ENCODE measurements at places on chromosomes 2 and 18.

GRCh38 chr2:120669121-120669952 lies 66.3 kb upstream of the GLI2 start:
- no peak for DNase-seq

DNA sequence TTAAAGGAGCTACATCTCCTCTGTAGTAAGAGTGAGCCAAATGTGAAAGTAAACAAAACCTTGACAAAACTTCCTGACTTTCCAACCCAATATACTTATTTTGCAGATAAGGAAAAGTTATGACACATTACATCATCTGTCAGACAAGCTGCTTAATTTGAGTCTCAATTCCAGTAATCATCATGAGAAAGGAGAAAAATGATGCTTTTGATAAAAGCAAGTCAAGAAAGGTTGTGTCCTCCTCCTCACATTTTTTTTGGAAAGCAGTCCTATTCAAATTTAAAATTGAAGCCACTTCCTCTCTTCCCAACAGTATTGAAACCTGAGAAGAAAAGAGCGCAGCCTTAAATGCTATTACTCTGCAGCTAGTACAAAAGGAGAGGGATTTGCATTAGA lies 519.6 kb downstream of the LRP1B start:
- DNase-seq: no peak

GRCh38 chr2:50648041-50648700 lies 383.8 kb downstream of the NRXN1 start:
- DNase-seq: no peak

DNA sequence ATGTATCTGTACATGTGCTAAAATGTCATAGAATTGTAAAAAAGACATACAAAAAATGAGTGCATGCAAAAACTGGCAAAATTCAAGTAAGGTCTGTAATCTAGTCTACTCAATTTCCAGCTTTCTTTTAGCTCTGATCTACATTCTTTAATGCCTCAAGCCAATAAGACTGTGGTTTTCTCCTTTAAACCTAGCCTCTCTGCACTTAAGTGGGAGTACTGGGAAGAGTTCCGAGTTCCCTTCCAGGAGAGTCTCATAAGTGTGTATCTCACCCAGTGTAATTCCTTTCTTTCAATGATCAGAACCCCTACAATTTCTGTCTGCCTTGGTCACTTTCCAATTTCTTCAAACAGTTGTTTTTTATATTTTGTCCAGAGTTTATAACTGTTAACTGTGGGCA lies 150.1 kb downstream of the PTRHD1 start:
- DNase-seq: no peak

DNA sequence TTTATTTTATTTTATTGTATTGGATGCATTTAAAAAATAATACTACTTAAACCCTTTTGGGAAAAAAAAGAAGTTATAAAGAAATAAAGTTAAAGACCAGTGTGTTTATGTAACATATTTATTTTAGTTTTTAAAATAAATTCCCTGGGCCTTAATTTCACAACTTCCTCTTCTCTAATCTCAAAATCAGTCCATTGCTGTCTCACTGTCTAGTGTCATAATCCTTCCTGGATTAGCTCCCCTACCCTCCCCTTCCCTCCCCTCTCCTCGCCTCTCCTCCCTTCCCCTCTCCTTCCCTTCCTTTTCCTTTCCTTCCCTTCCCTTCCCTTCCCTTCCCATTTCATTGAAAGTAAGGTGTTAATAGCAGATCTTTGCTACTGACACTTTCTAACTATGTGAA lies 40.3 kb upstream of the ZEB2 start:
- no peak for DNase-seq

GRCh38 chr2:201696151-201696659 lies 2.2 kb downstream of the MPP4 start:
- no peak for DNase-seq

- DNase-seq: no peak
Measured at GRCh38 chr18:44856157-44856556, 175.5 kb downstream of the SETBP1 start.

DNA sequence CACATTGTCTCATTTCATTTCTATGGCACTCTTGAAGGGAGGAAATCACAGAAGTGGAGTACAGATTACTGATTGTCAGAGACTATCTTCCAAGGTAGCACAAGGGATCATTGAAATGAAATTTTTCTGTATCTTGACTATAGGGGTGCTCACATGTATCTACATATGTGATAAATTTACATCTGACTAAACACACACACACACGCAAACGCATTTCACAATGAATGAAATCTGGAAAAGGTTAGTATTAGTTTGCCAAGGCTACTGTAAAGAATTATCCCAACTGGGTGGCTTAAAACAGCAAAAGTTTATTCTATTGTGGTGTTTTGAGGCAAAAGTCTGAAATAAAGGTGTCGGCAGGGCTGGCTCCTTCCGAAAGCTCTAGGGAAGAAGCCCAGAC lies 144.6 kb downstream of the SH3BP4 start:
- DNase-seq: no peak

DNA sequence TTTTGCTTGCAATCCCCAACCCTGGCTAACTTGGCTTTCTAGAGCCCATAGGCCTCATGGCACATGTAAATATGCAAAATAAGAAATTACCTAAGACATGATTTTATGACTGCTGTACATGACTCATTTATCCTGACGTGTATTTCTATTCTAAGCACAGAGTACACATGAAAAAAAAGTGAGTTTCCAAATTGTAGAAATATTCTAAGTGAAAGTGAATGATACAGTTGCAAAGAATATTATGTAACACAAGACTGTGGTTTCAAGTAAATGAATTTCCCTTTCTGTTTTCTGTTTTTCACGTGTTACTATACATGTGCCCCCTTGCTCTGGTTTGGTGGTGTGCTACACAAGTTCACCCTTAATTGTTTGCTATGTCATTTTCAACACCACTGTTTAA lies 162.4 kb downstream of the LRP1B start:
- no peak for DNase-seq

- no peak for DNase-seq
Measured at GRCh38 chr2:15682354-15682753, 90.7 kb downstream of the DDX1 start.

DNA sequence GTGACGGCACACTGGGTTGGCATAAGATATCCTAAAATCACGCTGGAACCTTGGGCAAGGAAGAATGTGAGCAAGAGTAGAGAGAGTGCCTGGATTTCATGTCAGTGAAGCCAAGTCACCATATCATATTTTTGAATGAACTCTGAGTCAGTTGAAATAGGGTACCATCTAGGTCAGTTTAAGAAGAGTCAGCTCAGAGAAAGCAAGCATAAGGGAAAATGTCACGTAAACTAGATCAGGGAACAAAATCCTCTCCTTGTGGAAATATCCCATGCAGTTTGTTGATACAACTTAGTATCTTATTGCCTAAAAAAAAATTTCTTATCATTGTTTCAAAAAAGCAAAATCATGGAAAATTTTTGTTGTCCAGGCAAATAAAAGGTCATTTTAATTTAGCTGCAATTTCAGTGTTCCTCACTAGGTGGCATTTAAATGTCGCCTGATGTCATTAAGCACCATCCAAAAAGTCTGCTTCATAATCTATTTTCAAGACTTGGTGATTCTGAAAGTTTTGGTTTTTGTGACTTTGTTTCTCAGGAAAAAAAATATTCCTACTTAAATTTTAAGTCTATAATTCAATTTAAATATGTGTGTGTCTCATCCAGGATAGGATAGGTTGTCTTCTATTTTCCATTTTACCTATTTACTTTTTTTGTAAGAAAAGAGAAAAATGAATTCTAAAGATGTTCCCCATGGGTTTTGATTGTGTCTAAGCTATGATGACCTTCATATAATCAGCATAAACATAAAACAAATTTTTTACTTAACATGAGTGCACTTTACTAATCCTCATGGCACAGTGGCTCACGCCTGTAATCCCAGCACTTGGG lies 19.6 kb downstream of the RSAD2 start:
- no peak for DNase-seq

- DNase-seq: no peak
Measured at GRCh38 chr2:160940699-160941098, 219.5 kb upstream of the TANK start.

DNA sequence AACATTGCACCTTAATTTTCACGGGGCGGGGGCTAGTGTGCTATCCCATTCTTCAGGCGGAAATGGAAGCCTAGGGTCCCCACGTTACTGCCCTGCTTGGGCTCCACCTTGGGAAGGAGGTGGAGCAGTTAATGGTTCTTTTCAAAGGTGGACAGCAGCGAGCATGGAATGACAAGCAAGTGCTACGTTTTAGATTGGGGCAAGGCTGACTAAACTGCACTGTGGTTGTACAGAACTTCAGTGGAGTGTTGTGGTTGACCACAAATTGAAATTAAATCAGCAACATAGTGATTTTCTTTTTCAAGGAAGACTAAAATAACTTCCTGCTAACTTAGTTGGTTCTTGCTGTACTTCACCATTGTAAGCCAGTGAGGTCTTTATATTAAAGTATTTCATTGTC lies 47.0 kb downstream of the CHRNA1 start:
- DNase-seq: peak; percentile 29

DNA sequence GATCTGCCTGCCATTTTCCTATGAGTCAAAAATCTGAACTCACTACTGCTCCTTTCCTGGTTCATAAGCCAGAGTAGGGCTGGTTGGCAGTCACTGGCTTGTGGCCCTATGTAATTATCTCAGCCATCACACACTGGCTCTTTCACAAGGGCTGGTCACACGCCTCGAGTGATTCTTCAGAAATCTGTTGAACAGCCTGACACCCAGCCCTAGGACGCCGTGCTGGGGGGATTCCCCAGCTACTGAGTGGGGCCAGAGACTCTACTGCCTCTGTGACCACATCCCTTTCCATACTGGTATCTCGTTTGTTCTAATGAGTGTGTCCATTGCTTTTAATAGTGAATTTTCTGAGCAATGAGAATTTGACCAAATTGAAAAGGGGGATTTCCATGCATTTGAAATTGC lies 45.8 kb upstream of the RBM44 start:
- DNase-seq: no peak

GRCh38 chr18:61943175-61943964 lies 50.6 kb upstream of the RNF152 start:
- DNase-seq: no peak

DNA sequence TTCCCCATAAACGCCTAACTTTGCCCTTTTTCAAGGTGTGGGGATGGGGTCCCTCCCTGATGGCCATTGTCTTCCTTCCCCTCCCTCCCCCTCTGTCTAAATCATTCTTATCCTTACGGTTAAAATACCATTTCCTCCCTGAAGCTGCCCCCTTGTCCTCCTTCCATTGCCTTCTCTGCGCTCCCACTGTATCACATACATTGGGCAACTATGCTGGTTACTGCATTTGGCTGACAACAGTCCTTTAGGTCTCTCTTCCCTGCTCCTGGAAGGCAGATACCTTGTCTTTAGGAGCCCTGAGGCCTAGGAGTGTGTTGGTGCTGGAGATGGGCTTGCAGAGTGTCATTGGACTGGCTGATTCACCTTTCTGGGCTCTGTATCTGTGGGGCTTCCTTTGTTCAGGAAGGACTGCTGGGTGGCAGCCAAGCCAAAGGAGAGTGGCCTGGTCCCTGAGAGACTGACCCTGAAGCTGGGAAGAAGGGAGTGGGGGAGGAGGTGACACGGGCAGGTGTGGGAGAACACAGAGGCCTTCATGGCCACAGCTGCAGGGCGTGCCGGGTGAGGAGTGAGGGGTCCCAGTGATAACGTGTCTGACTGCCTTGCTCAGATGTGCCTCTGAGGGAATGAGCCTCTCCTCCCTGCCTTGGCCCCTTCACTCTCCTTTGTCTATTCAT lies 2.2 kb downstream of the WNT6 start:
- no peak for DNase-seq

DNA sequence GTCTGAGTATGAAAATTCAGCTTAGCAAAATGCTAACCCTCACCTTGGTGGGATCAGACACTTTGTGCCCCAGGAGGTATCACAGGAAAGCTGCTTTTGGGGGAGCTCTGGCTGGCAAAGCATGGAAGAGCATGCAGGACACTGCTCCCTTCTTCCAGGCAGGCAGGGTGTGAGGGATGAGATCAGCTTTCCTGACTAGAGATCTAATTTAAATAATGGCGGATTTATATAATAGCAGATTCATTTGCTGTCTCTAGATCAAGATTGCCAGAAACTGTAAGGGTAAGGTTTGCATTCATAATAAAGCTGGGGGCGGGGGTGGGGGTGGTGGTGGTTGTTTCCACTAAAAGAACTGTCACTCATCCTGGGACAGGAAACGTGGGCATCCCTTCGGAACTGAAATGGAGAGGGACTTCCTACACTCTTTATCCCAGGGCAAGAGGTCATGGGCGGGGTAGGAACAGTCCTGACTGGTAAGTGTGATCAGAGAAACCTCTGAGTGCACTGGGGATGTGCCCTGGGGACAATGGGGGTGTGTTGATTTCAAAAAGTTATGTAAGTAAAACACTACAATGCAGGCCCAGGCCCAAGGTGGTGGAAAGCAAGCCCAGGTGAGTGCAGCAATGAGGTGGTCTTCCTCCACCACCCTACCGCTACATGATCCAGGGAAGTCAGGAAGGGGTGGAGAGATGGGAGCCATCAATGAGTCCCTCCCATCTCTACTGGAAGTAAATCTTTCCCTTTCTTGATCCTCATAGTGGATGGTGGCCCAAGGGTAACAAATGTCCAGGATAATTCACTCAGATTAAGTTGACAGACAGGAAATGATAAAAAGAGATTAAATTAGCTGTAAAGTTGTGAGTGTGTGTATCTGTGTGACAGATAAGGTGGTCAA lies 171.4 kb upstream of the SERPINE2 start:
- DNase-seq: no peak

GRCh38 chr18:69980982-69981804 lies 33.5 kb upstream of the CD226 start:
- DNase-seq: no peak

- DNase-seq: no peak
Measured at GRCh38 chr18:980586-980985, 75.9 kb downstream of the ADCYAP1 start.

GRCh38 chr18:54075689-54076088 lies 148.8 kb downstream of the MBD2 start:
- no peak for DNase-seq

DNA sequence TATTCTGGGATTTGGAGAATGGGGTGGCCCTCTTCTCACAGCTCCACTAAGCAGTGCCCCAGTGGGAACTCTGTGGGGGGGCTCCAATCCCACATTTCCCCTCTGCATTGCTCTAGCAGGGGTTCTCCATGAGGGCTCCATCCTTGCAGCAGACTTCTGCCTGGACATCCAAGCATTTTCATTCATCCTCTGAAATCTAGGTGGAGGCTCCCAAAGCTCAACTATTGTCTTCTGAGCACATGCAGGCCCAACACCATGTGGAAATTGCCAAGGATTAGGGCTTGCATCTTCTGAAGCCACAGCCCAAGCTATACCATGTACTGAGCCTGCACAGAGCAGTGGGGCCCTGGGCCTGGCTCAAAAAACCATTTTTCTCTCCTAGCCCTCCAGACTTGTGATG lies 162.4 kb upstream of the CWC22 start:
- no peak for DNase-seq

DNA sequence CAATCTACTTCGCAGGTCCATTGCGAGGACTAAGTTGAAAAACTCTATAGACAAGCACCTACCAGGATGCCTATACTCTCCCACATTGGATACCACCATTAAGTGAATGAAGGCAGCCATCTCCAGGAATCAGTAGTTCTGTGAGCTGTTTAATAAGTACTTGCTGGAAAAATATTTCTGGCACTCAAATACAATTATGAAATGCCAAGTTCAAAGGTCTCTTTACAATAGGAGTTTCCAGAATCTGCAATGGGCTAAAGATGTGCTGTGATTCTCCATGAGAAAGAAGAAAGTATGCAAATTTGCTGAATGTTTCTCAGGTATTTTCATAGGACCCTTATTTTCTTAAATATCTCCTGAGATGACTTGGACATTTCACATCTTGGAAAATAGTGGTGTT lies 103.0 kb downstream of the AP1S3 start:
- no peak for DNase-seq

- DNase-seq: no peak
Measured at GRCh38 chr2:98377544-98377943, 31.3 kb downstream of the CNGA3 start.

- no peak for DNase-seq
Measured at GRCh38 chr2:26542194-26542455, 64.2 kb upstream of the OTOF start.

All from activated T-helper 2 cell treated with anti-CD3 and anti-CD28 coated beads, Interferon-gamma antibody, Interleukin-2, Interleukin-4, amounts not matched to agents 10 μg/mL and 5 μg/mL and 100 μg/mL, durations not matched to agents 14 hours and 24 hours and 36 hours (primary cell).